ENCODE measurements at places on chromosomes 16 and 17.

GRCh38 chr16:72794986-72795385 is 252.9 kb downstream of the ZFHX3 start:
- no peak for DNase-seq

DNA sequence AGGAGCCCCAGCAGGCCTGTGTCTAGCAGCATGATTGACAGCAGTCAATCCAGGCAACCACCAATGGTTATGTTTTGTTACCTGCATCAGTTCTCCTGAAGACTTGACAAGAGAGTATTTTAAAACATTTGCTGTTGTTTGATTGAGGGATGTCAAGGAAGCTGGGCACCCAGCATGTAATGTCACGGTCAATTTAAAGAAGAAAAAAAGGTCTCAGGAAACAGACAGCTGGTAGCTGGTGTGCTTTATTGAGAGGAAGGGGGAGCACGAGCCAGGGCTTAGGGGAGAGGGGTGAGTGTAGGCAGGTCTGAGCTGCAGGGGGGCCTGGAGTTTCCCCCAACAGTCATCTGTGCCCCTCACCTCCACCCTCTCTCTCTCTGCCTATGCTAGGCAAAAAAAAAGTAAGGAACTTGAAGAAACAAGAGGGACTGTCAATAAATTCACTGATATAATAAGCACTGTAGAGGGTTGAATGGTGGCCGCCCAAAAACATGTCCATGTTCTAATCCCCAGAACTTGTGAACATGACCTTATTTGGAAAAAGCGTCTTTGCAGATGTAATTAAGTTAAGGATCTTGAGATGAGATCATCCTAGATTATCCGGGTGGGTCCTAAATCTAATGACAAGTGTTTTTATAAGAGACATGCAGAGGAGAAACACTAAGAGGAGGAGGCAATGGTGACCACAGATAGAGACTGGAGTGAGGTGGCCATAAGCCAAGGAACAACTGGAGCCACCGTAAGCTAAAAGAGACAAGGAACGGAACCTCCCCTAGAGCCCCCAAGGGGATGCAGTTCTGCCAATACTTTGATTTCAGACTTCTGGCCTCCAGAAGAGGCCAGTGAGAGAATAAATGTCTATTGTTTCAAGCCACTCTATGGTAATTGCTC is 14.5 kb downstream of the TSPOAP1 start:
- DNase-seq, result peak; percentile 18

DNA sequence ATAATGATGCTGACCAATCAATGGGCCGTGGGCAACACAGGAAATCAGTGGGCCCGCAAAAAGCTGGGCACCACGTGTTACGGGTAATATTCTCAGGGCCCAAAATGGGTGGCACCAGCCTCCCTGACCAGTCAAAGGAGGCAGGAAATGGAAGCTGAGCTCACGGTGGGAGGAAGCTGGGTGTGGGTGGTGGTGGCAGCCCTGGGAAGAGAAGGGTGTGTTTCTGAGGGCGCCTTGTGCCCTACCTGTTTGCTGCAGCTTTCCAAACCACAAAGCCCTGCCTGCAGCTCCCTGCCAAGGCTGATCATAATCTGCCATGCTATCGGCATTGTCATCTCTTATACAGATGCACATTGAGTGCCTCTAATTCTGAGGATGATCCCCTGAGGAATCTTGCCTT is 457.9 kb downstream of the SLC39A11 start:
- DNase-seq, result no peak

GRCh38 chr16:9840761-9841665 is 341.2 kb downstream of the GRIN2A start:
- DNase-seq, result no peak
